ENCODE measurements at places on chromosomes 5 and 9. TPM values are rescaled to one million over a fixed set of nuclear protein-coding genes. Genes with fewer than 3 reads are reported as not detected.

- H3K36me3 ChIP-seq = no peaks in the 10 kb centered on the region
- peak; percentile 47 for DNase-seq
- H3K27me3 ChIP-seq = peaks cover 2% of the 10 kb centered on the region
- no peak overlapping the region for H3K27ac ChIP-seq
Measured at GRCh38 chr5:143642791-143643190, 169.2 kb upstream of the HMHB1 start.

- no peaks in the 10 kb centered on the region for H3K36me3 ChIP-seq
- DNase-seq = no peak
- H3K27me3 ChIP-seq = no peaks in the 10 kb centered on the region
- H3K4me3 ChIP-seq = no peak overlapping the region
- no peak overlapping the region for H3K27ac ChIP-seq
Measured at GRCh38 chr5:17737092-17737491, 102.8 kb downstream of the TAF11L14 start.

DNA sequence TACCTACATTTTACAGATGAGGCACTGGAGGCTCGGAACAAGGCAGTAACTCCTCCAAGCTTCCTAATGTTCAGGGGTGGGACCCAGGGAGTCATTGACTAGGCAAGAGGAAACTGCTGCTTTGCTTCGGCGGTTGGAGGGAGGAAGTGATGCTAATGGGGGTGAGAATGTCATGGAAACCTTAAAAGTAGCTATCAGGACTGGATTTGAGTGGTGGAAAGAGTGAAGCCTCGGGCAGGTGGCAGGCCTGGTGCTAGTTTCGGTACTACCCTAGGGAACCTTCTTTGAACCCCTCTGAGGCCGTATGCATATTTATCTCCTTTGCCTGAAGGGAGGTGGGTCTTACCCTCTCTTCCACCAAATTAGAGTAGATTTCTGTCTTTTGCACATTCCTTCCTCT, 1.6 kb downstream of the BSPRY start:
- H3K27ac ChIP-seq = no peak overlapping the region
- H3K4me3 ChIP-seq = no peak overlapping the region
- H3K4me1 ChIP-seq = no peaks in the 10 kb centered on the region
- H3K36me3 ChIP-seq = no peaks in the 10 kb centered on the region

GRCh38 chr5:35838370-35839042, 18.2 kb upstream of the IL7R start:
- H3K27me3 ChIP-seq = no peaks in the 10 kb centered on the region
- no peak overlapping the region for H3K4me3 ChIP-seq
- no peak for DNase-seq
- H3K27ac ChIP-seq = no peak overlapping the region

DNA sequence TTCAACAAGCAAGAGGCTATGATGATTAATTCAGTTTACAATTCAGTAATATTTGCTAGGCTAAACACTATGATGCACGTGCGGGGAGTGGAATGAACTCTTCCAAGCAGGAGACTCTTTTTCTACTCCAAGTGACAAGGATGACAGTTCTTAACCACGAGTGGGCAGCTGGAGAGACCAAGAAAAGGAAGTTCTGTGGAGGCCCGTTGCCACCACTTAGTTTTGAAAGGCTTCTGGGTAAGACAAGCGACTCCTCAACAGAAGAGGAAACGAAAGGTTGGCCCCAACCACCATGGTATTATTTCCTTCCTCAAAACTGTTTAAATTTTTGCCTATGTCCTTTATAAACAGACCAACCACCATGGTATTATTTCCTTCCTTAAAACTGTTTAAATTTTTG, 2.8 kb downstream of the DCAF12 start:
- DNase-seq = no peak
- no peak overlapping the region for H3K4me3 ChIP-seq

DNA sequence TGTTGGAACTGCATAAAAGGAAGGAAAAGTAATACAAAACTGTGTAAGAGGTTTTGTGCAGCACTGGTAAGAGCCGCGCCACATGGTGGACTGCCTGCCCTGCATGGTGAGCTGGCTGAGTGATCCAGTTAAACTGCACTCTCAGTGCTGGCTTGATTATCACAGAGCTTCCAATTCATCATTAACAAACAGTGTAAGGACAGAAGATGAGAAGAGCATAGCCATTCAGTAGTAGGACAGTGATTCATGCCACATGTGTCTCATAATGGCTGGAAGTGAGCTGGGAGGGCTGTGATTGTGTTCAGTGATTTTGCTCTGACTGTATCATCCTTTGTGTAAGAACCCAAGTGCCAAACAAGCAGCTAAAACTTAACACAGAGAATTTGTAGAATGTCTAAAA, 14.1 kb downstream of the ASPN start:
- no peaks in the 10 kb centered on the region for H3K27me3 ChIP-seq
- no peak overlapping the region for H3K4me3 ChIP-seq
- H3K36me3 ChIP-seq = no peaks in the 10 kb centered on the region
- DNase-seq = peak; percentile 62
- peaks cover 57% of the 10 kb centered on the region for H3K4me1 ChIP-seq

DNA sequence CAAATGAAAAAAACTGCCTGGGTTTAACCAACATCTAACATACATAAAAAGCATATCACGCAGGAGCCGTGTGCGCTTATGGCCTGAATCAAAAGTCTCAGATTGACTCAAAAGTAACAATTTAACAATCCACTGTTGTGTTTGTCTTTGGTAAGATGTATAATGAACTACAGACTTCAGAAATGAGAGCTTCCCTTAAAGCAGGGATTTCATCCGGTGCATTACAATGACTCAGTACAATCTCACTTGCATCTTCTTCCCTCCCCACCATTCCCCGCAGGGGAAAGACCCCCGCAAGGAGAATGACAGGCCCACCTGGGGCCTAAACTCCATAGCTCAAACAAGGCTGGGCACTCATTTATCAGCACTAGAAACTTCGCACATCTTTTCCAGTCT, 1.4 kb downstream of the ZFR start:
- H3K36me3 ChIP-seq = peaks cover 19% of the 10 kb centered on the region
- peak overlapping the region; percentile 96 for H3K4me3 ChIP-seq
- peaks cover 2% of the 10 kb centered on the region for H3K27me3 ChIP-seq
- H3K4me1 ChIP-seq = peaks cover 34% of the 10 kb centered on the region
- H3K27ac ChIP-seq = peak overlapping the region; percentile 97

DNA sequence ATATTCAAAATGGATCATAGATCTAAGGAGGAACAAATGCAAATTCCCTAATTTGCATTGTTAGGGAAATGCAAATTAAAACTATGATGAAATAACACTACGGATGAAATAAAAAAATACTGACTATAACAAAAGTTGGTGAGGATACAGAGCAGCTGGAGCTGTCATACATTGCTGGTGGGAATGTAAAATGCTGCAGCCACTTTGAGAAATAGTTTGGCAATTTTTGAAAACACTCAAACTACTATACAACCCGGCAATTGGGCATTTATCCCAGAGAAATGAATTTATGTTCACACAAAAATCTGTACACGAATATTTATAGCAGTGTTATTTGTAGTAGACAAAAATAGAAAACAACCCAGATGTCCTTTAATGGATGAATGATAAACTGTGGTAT, 22.5 kb downstream of the C5orf47 start:
- no peak overlapping the region for H3K27ac ChIP-seq
- peaks cover 1% of the 10 kb centered on the region for H3K27me3 ChIP-seq
- no peak overlapping the region for H3K4me3 ChIP-seq

GRCh38 chr5:109062664-109063063, 315.0 kb downstream of the FER start:
- DNase-seq = peak; percentile 6
- peaks cover 18% of the 10 kb centered on the region for H3K4me1 ChIP-seq

DNA sequence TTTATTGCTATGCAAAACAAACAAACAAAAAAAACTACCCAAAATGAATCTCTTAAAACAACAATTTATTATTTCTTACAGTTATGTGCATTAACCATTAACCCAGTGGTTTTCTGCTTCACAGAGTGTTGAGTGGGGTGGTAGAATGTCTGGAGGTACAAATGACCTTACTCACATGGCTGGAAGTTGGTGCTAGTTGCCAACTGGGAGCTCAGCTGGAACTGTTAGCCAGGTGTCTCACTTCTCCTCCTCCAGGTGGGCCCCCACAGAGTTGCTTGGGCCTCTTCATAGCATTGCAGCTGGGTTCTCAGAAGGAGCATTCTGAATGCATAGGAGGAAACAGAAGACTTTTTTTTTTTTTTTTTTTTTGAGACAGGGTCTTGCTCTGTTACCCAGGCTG, 10.5 kb upstream of the B4GALT1 start:
- H3K4me1 ChIP-seq = peaks cover 36% of the 10 kb centered on the region
- peaks cover 3% of the 10 kb centered on the region for H3K27me3 ChIP-seq
- H3K27ac ChIP-seq = no peak overlapping the region
- peaks cover 4% of the 10 kb centered on the region for H3K36me3 ChIP-seq
- DNase-seq = no peak
- H3K4me3 ChIP-seq = no peak overlapping the region

DNA sequence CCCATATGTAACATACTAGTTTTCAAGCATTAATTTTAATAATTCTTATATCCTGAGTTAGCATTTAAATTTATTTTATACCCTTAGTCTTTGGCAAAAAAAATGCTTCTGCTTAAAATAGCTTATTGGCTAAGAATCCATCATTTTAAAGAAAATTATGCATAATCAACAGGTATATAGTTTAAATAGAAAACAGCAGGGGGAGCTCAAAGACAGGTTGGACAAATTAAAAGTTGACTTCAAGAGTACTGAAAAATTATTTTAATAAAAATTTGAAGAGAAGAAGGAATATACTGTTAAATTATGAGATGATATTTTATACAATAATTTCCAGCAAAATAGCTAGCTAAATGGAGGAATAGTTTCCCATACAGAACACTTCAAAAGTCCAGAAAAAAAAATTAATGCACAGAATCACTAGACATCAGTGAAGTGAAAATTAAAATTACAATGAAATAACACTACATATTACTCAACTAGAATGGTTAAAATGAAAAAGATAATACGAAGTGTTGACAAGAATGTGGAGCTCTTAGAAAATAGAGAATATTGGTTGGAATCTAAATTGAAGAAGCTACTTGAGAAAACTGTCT, 387.1 kb downstream of the PDE4D start:
- no peak overlapping the region for H3K4me3 ChIP-seq
- peaks cover 6% of the 10 kb centered on the region for H3K27me3 ChIP-seq
- no peak overlapping the region for H3K27ac ChIP-seq
- H3K36me3 ChIP-seq = no peaks in the 10 kb centered on the region
- DNase-seq = peak; percentile 26
- no peaks in the 10 kb centered on the region for H3K4me1 ChIP-seq

GRCh38 chr5:20276061-20276958, 288.3 kb upstream of the CDH18 start:
- peak overlapping the region; percentile 81 for H3K27ac ChIP-seq
- peak; percentile 67 for DNase-seq
- no peak overlapping the region for H3K4me3 ChIP-seq
- no peaks in the 10 kb centered on the region for H3K36me3 ChIP-seq
- H3K27me3 ChIP-seq = no peaks in the 10 kb centered on the region
- peaks cover 28% of the 10 kb centered on the region for H3K4me1 ChIP-seq

DNA sequence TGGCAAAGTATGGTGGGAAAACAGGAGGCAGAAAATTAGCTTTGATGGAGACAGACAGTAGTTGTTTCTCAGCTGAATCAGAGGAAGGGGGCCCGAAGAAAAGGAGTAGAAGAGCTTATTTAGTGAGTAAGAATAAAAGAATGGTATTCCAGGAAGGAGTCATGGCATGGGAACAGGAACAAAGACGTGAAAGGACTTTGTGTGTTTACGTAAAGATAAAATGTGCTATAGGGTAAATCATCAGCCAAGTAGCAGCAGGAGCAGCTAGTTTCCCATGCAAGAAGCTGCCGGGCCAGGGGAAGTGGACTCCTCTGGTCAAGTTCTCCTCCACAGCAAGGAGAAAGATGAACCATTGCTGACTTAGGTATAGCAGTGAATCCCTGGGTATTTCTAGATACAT, 454.5 kb downstream of the HINT1 start:
- no peaks in the 10 kb centered on the region for H3K4me1 ChIP-seq
- no peak overlapping the region for H3K4me3 ChIP-seq
- DNase-seq = no peak

DNA sequence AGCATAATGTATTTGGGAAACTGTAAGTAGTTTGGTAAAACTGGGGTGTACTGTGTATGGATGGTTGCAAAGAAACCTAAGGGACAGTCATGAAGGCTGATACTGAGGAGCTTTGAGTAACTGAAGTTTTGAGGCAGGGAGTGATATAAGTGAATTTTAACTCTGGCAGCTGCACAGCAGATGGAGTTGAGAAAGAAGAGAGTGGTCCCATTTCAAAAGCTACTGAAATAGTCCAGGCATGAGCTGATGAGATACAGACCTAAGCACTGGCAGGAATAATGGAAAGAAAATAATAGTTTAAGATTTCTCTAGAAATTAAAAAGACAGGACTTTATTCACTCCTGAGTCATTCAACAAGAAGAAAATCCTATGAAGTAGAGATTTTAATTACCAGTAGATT, 232.0 kb downstream of the CHSY3 start:
- H3K27me3 ChIP-seq = no peaks in the 10 kb centered on the region
- no peak for DNase-seq
- no peak overlapping the region for H3K4me3 ChIP-seq
- H3K36me3 ChIP-seq = no peaks in the 10 kb centered on the region

DNA sequence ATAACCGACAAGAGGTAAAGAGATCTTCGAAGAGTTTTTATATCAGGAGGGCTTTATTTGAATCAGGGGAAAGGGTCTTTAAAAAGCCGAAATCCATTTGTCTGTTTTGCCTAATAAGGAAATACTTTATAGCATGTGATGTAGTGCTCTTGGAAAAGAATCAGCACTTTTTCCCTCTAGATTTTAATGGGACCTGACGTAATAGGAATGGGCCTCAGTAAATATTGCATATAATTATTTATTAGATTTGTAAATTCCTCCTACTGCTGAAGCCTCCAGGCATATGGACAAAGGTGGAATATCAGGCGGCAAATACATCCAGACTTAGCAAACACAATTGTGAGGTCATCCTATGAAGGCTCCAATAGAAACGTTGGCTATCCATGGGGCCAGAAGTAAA, 50.9 kb downstream of the ACTBL2 start:
- H3K36me3 ChIP-seq = no peaks in the 10 kb centered on the region
- H3K27me3 ChIP-seq = peaks cover 19% of the 10 kb centered on the region
- no peak overlapping the region for H3K27ac ChIP-seq
- no peak overlapping the region for H3K4me3 ChIP-seq
- no peak for DNase-seq
- H3K4me1 ChIP-seq = peaks cover 32% of the 10 kb centered on the region

DNA sequence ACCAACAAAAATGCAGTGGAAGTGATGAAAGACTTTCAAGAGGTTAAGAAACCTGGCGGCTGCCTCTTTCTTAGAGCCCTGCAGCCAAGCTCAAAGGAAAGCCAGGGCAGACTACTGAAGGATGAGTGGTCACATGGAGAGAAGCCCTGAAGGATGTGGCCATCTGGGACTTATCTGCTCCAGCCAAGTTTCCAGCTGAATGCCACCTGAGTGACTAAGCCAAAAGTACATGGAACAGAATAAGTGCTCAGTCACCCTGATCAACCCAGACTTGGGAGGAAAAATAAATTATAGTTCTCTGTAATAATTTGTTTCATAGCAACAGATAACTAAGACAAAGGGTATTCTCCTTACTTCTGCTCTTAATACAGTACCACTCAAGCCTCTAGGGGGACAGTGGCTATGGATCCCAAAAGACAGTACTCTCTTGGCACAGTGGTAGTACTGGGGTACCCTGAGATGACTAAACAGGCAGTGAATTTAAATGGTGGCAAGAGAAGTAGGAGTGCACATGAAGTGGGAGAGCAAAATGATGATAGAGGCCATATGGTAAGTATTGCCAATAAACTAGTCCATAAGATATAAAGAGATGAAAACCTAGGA, 182.3 kb downstream of the ELAVL2 start:
- no peaks in the 10 kb centered on the region for H3K27me3 ChIP-seq
- no peaks in the 10 kb centered on the region for H3K36me3 ChIP-seq
- DNase-seq = no peak
- no peaks in the 10 kb centered on the region for H3K4me1 ChIP-seq
- no peak overlapping the region for H3K27ac ChIP-seq

The DMRT3 gene
- total RNA-seq = not detected

The ECSCR gene
- 0.78 TPM for total RNA-seq

Data from HFFc6 (cell line).